ENCODE measurements at places on chromosomes 6 and 20.

- DNase-seq: no peak
These were observed 144.9 kb downstream of the WDR27 start for GRCh38 chr6:169556758-169557548.

- no peak for DNase-seq
These were observed 15.8 kb downstream of the REPS1 start for GRCh38 chr6:138972226-138972665.

DNA sequence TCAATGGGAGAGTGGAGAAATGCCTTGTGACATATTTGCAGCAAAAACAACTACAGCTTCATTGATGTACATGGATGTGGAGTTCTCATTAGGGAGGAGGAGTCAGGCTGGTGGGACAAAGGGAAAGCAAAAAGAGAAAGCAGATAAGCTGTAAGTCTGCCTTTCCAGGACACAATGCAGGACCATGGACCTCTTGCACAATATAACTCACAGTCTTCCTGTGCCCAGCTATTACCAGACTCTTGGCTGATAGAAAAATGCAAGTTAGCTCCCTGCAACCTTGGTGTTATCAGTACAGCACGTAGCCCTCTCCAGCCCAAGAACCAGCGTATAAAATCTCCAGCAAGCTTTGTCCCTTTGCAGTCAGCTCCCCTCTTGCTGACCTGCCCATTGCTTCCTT lies 232.3 kb downstream of the NFATC2 start:
- no peak for DNase-seq

GRCh38 chr6:162200041-162200440 lies 527.5 kb downstream of the PRKN start:
- no peak for DNase-seq

GRCh38 chr6:135162678-135163439 lies 18.2 kb upstream of the MYB start:
- peak; percentile 31 for DNase-seq

All from fibroblast of skin of scalp (primary cell).